ENCODE measurements at places on chromosomes 16 and 17.

GRCh38 chr17:44376124-44376523, 12.5 kb upstream of the FAM171A2 start:
- peak; percentile 66 for DNase-seq

DNA sequence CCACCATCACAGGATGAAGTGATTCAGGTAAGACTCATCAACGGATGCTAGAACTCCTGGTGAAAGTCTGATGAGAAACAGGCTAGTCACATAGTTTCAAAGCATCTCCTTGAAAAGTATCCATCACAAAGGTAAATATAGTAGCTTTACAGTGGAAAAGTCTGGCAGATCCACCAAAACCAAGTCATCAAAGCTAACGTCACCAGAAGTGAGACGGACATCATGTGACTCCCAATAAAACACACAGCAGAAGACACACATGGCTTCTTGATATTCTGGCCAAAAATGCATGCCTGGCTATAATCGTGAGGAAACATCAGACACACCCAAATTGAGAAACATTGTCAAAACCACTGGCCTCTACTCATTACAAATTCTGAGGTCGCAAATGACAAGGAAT, 17.9 kb upstream of the TRPV3 start:
- DNase-seq: no peak

DNA sequence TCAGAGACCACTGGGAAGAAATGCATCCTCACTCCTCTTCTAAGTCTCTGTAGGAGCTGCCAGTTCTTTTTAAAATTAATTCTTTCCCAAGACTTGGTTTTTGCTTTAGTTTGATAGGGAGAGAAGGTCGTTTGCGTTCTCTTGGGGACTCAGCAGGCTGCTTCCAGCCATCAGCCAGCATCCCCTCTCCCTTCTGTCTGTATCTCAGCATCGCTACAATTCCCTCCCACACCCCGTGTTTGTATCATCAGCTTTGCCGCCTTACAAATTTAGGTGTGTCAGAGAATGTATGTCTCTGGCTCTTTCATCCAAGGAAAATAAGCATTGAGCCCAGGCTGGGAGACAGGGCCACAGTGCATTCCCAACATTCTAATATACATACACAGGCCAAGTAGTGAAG, 5.4 kb downstream of the HOXB6 start:
- DNase-seq: no peak

- no peak for DNase-seq
Observed at GRCh38 chr16:25812215-25812614, 120.5 kb downstream of the HS3ST4 start.

DNA sequence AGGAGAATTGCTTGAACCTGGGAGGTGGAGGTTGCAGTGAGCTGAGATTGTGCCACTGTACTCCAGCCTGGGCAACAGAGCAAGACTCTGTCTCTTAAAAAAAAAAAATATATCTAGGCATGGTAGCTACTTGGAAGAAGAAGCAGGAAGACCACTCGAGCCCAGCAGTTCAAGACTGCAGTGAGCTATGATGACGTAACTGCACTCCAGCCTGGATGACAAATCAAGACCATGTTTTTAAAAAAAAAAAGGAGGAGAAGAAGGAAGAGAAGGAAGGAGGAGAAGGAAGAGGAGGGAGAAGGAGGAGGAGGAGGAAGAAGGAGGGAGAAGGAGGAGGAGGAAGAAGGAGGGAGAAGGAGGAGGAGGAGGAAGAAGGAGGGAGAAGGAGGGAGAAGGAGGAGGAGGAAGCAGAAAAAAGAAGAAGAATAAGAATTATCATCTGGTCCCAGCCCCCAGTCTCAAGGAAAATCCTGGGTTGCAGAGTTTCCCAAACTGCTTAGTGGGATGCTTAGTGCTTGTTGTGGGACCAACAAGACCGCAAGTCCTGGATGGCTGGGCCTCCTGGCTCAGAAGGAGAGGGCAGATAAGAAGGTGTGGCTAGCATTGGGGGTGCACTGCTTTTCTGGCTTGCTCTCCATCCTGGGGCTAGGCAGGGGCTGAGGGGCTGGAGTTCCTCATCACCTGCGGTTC, 3.7 kb upstream of the DRC7 start:
- DNase-seq: no peak

DNA sequence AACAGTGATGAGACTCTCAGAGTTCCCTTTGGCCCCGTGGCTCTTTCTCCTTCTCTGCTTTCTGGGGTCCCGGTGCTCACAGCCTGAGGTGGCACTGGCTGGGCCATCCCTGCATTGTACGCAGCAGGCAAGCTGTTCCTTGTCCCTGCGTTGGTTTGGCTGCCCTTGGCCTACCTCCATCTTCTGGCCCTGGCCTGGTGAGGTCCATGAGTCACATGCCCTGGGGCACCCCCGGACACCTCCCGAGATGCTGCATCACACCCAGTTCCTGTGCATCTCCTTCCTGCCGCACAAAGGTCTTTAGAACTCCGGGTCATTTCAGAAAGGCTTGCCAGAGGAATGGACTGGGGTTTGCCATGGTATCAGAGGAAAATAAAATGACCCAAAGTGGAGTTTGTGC, 9.5 kb downstream of the SULT1A2 start:
- DNase-seq: no peak

- DNase-seq: no peak
Observed at GRCh38 chr17:8552577-8553320, 77.8 kb downstream of the MYH10 start.

- DNase-seq: peak; percentile 69
Observed at GRCh38 chr17:80441133-80441578, 26.2 kb downstream of the ENDOV start.

DNA sequence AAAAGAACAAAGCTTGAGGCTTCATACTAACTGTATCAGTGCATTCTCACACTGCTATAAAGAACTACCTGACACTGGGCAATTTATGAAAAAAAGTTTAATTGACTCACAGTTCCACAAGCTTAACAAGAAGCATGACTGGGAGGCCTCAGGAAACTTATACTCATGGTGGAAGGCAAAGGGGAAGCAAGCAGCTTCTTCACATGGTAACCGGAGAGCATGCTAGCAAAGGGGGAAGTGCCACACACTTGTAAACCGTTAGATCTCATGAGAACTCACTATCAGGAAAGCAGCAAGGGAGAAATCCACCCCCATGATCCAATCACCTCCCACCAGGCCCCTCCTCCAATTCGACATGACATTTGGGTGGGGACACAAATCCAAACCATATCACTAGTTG, 25.3 kb downstream of the CTRB2 start:
- no peak for DNase-seq

DNA sequence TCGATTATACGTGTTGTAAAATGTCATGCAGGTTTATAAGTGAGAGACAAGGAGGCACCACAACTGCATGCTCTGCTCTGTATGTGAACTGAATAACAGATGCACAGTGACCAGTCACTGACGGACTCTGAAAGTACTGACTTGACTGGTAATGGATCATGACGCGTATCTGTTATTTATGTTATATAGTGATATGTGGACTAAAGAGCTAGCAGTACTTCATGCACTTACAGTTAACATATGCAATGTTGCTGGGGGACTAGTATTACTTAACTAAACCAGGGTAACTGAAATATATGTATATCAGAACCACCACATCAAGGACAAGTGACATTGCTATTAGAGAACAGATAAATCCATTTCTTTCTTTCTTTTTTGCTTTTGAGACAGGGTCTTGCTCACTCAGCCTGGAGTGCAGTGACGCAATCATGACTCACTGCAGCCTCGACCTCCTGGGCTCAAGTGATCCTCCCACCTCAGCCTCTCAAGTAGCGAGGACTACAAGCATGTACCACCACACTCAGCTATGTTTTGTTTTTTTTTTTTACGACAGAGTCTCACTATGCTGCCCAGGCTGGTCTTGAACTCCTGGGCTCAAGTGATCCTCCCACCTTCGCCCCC, 17.2 kb downstream of the COIL start:
- DNase-seq: no peak

GRCh38 chr17:30503558-30503957, 26.4 kb downstream of the GOSR1 start:
- DNase-seq: no peak

- DNase-seq: no peak
Observed at GRCh38 chr17:50267074-50267841, 7.0 kb upstream of the TMEM92 start.

- DNase-seq: no peak
Observed at GRCh38 chr16:87496447-87496801, 3.6 kb upstream of the ZCCHC14 start.

GRCh38 chr17:3475251-3475685, 529 bp upstream of the ASPA start:
- no peak for DNase-seq

- DNase-seq: no peak
Observed at GRCh38 chr17:82231312-82231561, 2.4 kb downstream of the SLC16A3 start.

DNA sequence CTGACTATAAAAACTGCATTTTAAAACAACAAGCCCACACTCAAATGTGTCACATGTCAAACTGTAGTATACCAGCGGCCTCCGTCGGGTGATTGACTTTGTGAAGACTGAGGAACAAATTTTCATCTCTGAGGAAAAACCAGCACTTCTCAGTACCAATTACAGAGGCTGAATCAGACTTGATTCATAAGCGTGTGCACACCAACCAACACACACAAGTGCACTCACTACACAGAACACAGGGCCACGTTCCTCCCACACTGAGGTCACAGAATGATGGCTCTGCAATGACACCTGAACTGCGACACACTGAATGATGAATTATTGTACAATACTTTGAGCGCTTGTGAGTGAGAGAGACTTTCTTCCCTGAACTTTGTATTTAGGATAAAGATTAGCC, 29.6 kb downstream of the XPO6 start:
- no peak for DNase-seq

DNA sequence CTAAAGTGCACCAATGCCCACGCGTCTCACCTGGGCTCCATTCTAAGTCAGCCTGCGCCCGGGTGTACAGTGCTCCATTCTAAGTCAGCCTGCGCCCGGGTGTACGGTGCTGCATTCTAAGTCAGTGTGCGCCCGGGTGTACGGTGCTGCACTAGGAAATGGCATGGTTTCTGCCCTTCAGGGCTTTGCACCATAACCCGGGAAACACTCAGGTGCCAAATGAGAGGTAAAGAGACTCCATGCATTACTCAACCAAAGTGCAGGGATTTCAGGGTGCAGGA, 29.2 kb upstream of the FASN start:
- no peak for DNase-seq

DNA sequence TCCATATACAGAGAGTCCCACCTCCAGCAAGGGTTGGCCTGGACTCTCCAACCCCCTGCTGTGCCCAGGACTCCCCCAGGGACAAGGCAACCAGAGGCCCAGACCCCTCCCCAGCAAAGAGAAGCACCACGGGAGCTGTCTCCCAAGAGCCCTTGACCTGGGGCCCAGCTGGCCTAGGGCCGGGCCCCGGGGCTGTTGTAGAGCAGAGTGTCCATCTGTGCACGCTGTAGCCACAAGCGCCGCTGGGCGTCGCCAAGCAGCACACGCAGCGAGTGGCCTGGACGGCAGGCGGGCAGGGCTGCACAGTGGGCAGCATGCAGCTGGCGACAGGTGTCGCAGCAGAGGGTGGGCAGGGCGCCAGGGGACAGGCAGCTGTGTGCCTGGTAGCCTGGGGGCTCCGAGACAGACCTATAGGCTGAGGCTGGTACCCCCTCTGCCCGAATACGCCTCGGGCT, 4.3 kb downstream of the SPATA2L start:
- no peak for DNase-seq

GRCh38 chr16:65547772-65548446, 426.0 kb upstream of the CDH11 start:
- DNase-seq: no peak

DNA sequence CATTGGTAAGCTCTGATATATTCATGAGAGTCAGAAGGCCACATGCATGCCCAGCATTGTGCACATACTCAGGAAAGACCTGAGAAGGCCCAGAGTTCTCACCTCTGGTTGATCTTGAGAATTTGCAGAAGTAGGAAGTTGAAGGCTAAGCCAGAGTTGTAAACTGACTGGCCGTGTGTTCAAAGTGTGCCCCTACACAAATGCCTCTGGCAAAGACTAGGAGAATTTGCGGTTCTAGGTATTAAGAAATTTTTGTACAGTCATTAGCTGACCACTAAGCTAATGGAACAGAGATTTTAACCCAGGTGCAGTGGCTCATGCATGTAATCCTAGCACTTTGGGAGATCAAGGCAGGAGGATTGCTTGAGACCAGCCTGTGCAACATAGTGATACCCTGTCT, 25.0 kb downstream of the FBXL20 start:
- no peak for DNase-seq

GRCh38 chr16:77820340-77820739, 32.0 kb downstream of the VAT1L start:
- DNase-seq: no peak

GRCh38 chr17:75398279-75398678, 7.2 kb downstream of the GRB2 start:
- DNase-seq: no peak

GRCh38 chr16:83968306-83968851, 335 bp downstream of the NECAB2 start:
- DNase-seq: no peak

- no peak for DNase-seq
Observed at GRCh38 chr16:31395647-31396046, 2.5 kb downstream of the ITGAD start.

- DNase-seq: no peak
Observed at GRCh38 chr17:73589363-73589980, 54.8 kb downstream of the SDK2 start.

GRCh38 chr16:66437391-66437945, 10.4 kb downstream of the BEAN1 start:
- DNase-seq: no peak

DNA sequence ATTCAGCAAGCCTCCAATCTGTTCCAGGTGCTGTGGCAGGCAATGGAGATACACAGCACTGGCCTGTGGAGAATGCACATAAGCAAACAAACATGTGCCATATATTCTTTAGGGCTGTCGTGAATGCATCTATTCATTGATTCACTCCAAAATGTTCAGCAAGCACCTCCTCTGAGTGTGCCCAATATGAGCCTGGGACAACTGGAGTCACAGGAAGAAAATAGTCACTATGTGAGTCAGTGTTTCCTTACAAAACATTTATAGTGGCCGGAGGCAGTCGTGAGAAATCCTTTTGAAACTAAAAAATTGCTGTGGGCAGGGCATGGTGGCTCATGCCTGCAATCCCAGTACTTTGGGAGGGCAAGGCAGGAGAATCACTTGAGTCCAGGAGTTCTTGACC, 310.1 kb downstream of the CA10 start:
- no peak for DNase-seq

DNA sequence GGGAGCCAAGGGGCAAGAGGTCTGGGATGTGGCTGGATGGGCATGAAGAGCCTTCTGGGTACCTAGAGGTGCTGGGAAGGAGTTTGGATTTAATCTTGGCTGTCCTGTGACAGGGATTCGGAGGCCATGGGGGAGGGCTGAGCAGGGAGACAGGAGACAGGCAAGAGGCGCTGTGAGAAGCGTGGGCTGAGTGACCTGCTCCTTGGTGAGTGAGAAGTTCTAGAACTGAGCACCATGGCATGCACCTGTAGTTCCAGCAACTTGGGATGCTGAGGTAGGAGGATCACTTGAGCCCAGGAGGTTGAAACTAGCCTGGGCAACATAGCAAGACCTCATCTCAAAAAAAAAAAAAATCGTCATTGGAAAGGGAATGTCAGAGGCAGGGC, 78.3 kb upstream of the PLCG2 start:
- DNase-seq: no peak
